ENCODE measurements at places on chromosomes 5 and 9.

DNA sequence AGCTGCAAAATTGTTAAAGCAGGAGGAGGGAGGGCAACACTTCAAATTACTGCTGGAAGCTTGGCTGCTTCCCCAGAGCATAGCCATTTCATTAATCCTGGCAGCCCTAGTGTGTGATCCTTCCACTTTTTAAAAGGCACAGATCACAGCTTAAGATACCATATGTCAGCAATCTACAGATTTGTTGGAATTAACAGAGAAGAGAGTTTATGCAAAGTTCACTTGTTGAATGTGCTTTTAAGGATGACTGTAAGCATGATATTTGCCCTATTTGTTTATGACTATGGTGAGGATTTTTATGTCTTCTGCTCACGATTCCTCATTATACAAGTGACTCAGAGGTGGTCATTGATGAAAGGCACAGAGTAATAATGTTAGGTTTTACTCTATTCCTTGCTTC lies 156.0 kb upstream of the CDKN2B start:
- DNase-seq, result no peak

DNA sequence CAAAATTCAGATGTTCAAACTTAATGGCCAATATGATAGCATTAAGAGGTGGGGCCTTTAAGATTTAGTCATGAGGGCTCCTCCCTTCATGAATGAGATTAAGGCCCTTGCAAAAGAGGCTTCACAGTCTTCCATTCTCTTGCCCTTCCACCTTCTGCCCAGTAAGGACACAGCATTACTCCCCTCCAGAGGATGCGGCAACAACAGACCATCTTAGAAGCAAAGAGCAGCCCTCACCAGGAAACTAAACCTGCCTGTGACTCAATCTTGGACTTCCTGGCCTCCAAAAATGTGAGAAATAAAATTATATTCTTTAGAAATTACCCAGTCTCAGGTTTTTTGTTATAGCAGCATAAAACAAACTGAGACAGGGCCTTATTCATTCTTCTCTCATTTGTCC lies 8.2 kb downstream of the AP3B1 start:
- DNase-seq, result no peak

DNA sequence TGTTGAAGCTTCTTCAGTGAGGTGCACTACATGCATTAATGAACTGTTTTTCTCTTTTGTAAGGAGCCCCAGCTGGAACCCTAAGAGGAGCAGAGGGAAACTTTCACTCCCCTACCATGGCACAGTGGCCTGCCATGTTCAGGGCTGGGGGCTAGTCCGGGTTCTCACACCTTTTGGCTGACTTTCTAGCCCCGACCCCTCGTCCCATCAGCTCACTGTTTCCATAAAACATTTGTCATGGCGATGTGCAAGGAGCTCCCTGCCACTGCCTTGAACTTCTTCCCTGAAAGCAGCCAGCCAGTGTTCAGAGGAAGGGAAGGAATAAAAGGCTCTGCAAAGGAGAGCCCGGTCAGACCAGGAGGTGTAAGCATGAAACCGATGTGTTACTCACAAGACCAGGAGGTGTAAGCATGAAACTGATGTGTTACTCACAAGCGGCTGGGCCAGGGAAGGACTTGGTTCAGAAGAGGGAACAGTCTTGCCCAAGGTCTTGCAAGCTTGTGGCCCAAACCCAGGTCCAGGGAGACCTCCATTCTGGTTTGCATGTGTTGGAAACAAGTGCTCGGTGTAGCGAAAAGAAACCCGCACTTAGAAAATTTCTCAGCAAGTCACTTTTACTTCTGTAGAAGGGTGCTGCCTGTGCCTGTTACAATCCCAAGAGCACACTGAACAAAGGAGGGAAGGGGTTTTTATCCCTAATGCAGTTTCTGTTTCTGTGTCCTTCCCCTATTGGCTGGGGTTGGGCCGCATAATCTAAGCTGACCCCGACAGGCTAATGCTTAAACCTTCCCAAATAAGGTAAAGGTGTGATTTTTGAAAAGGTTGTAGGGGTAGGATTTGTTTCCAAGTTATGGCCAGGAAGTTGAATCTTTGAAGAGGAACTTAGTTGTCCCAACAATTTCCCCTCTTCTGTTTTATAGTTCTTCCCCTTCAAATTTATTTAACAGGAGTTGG lies 3.4 kb upstream of the ABO start:
- no peak for DNase-seq

- DNase-seq, result no peak
These were observed 45.3 kb downstream of the PLPP7 start for GRCh38 chr9:131334629-131335367.

GRCh38 chr5:157350939-157351801 lies 85.2 kb downstream of the CYFIP2 start:
- DNase-seq, result no peak

DNA sequence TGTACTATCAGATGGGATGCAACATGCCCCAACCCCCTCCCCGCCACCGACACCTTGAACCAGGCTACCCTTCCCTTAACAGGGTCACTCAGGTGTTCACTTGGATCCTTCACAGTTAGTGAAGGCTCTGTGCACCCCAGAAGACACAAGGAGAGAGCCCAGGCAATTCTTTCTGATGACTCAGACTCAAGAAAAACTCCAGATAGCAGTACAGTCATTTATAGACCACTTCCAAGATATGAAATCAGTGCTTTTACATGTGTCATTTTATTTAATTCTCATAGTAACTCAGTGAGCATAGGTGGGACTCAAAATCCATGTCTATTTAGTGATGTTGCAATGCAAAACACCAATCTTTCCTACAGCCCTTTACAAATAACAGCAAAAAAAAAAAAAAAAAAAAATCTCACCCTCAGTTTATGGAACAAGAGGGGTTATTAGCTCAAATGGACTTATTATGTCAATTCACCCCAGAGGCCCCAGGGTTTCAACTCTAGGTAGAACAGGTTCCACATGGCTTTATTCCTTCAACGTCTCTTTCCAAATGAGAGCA lies 71.9 kb downstream of the FOXD1 start:
- no peak for DNase-seq

GRCh38 chr5:116922532-116922931 lies 347.9 kb upstream of the SEMA6A start:
- DNase-seq, result no peak

- DNase-seq, result no peak
These were observed 599.8 kb upstream of the BRINP1 start for GRCh38 chr9:119968836-119969707.

DNA sequence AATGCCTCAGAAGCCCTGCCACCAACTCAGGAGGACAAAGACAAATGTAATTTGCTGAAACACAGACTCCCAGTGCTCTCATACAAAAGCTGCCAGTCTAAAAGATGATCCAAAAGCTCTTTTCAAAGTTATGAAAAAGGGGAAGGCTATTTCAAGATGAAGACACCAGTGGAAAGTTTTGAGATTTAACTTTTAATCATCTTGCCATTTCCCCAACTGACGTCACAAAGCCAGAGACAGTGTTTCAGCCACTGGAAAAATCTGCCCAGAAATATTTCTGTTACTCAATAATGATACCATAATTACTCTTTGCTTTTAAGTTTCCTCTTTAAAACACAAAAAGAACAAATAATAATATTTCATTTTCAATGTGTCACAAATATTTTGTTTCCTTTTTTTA lies 20.9 kb downstream of the ENG start:
- DNase-seq, result no peak

DNA sequence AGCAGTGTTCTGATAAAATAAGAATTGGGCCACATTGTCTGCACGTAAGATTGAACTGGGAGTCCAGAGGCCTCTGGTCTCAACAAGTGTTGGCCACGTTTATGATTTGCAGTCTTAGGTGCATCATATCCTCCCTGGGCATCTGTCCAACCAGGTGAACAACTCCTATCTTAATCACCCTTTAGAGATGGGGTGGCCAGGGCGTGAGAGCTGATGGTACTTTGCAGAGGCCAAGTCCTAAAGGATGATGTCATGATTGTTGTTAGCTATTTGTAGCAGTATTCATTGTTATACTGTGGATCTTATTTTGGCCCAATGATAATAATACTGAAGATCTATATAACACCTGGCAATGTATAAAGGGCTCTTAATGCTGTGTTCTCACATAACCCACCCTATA lies 73.2 kb upstream of the RARS1 start:
- no peak for DNase-seq

GRCh38 chr9:110919609-110920008 lies 118.7 kb downstream of the LPAR1 start:
- DNase-seq, result no peak

DNA sequence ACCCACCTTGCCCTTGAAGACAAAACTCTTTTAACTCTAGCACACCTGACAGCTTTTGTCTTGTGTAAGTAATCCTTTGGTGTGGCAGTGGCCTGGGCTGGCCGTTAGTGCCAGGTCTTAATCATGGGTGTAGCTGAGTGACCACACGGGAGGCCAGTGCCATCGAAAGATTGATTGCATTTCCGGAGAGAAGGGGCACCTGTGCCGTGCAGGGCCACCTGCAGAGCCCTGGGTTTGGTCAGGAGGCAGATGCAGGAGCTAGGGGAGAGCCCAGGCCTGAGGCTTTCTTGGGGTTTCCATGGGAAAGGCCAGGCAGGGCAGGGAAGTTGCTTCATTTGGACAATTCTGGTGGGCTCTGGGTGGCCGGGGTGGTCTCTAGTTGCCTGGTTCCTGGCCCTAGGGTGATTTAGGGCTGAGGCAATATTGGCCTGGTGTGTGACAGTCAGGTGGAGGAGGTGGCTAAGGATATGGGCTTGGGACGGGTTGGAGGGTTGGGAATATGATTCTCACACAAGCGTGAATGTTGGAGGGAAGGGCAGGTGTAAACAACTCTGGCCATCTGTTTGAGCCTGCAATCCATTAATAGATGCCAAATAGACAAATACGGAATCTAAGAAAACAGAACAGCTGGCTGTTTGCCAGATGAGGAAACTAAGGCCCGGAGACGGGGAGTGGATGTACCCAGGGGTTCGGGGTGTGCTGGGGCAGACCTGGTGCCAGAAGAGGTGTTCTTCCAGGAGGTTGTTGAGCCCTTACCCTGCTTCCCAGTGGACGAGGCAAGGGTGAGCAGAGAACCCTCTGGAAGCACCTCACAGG lies 4.6 kb downstream of the DBH start:
- no peak for DNase-seq

DNA sequence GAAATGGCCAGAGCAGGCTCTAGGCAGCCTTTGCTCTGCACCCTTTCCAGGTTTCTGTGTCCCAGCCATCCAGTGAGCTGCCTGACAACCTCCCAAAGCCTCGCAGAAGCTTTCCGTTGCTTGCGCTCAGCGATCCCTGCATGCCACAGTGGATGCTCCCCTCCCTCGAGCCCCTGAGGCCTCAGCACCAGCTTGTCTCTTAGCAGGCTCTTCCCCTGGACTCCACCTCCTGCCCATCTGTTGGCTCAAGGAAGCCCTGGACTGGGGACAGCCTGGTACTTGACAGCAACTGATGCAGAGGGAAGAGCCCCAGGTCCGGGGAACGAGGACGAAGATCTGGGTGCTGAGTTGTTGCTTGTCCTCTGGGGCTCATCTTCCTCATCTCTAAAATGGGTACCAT lies 23.2 kb downstream of the TSPAN17 start:
- no peak for DNase-seq

GRCh38 chr9:2161661-2162060 lies 146.5 kb downstream of the SMARCA2 start:
- no peak for DNase-seq

- DNase-seq, result no peak
These were observed 469.9 kb downstream of the ARHGEF28 start for GRCh38 chr5:74095871-74096270.

DNA sequence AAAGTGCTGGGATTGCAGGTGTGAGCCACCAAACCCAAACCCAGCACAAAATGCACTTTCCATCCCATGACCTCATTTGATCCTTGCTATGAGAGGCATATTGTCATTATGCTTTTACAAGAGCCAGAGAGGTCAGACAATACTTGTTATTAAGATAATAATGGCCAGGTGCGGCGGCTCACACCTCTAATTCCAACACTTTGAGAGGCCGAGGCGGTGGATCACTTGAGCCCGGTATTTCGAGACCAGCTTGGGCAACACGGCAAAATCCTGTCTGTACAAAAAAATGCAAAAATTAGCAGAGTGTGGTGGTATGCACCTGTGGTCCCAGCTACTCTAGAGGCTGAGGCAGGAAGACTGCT lies 55.9 kb upstream of the IL17B start:
- no peak for DNase-seq

GRCh38 chr9:77561331-77562018 lies 86.6 kb downstream of the GNA14 start:
- DNase-seq, result no peak

- DNase-seq, result no peak
These were observed 179.4 kb upstream of the SPEF2 start for GRCh38 chr5:35438288-35438687.

DNA sequence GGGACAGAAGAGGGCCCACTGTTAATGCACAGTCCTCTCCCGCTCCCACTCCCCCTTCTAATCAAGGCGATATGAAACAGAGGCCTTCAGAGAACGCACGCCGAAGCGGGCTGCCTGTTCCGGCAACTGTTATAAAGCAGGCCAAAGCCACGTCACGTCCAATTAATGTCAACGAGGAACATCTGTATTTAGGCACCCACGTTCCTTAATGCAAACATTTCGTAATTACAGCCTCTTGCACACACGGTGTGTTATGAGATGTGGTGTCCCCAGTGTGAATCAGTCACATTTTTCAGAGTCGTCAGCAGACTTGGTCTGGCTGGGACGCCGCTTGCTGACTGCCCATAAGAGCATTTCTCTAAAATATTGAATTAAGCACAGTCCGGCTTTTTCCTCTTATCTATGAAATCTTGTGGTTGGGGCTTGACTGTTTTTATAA lies 339.0 kb downstream of the NSG2 start:
- DNase-seq, result no peak

DNA sequence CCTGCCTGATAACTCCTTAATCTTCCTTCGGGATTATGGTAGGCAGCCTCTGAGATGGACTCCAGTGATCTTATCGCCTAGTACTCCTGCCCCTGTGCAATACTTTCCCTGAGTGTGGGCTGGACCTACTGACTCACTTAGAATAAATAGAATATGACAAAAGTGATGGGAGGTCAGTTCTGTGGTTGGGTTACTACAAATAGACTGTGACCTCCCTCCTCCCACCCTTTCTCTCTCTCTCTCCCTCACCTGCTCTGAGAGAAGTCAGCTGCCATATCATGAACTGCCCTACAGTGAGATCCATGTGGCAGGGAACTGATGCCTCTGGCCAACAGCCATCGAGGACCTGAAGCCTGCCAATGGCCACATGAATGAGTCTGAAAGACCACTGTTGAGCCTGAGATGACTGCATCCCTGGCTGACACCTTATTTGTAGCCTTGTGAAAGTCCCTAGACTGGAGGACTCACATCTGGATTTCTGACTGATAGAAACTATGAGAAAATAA lies 31.7 kb downstream of the NRG2 start:
- DNase-seq, result no peak
